ENCODE measurements at places on chromosomes 13 and 19. TPM values are rescaled to one million over a fixed set of nuclear protein-coding genes. Genes with fewer than 3 reads are reported as not detected.

- DNase-seq, result no peak
Observed at GRCh38 chr19:31092274-31092673, 257.0 kb downstream of the TSHZ3 start.

GRCh38 chr19:2634228-2634951, 68.1 kb downstream of the GNG7 start:
- DNase-seq, result no peak

CEACAM4 gene
- total RNA-seq, result not detected

GRCh38 chr13:77789376-77789775, 91.9 kb downstream of the SLAIN1 start:
- no peak for DNase-seq

DNA sequence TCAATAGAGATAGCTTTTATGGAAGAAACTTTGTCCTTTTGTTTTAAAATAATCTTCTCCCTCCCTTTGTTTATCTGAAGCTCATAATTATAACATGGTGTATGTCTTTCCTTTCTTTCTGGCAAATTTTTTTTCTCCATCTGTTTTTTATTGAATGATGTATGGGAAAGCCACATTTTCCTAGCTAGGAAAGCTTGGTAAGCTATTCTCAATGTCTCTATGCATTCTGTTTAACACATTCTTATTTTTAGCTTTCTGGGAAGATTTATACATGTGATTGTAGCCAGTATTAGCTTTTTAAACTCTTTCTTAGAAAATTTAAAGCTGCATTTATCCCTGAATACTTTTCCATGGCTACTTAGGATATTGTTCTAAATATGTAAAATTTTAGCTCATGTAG, 124.9 kb upstream of the CSNK1A1L start:
- DNase-seq, result no peak

DNA sequence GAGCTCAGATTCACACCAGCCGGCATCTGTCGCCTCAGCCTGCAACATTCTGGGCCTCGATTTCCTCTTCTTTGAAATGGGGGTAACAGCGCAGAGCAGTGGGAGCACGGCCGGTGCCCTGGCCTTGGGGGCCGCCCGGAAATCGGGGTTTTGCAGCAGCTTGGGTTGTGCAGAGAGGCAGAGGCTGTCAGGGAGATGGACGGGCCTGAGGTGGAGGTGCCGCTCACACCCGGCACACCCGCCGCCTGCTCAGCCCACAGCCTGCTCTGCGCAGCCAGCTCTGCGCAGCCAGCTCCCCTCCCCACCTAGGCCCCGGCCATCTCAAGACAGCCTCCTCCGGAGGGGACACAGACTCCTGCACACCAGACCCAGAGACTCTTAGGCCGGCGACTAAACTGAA, 10.6 kb downstream of the KLF2 start:
- DNase-seq, result no peak

OVOL3 gene
- not detected for total RNA-seq

DNA sequence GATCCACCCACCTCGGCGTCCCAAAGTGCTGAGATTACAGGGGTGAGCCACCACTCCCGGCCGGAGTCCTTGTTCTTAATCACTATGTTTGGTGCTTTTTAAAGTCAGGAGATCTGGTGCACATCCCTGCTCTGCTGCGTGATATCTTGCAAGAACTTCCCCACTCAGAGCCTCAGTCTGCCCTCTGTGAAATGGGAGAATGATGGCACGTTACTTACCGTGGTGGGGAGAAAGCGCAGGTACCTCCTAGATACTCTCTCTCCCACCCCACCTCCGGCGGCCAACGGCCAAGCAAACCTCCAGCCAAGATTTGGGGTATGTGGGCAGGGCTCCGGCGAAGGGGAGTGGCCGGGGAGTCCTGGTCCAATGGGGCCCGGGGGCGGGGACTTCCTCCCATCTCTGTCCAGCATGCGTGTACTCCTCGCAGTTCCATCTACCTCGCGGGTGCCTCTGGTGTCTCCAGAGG, at the start of gene RYR1:
RYR1 (plus strand) TSS at position 424 of the 466 bp plus-strand sequence. CDS start 139 bp downstream, outside the sequence.
- no peak for DNase-seq

GRCh38 chr19:44883922-44884321, 7.1 kb upstream of the TOMM40 start:
- DNase-seq, result peak; percentile 76

GRCh38 chr13:87042946-87043345, 628.2 kb upstream of the SLITRK5 start:
- DNase-seq, result no peak

C1QTNF9 gene
- total RNA-seq, result not detected

GRCh38 chr13:39675904-39676303, 20.4 kb downstream of the COG6 start:
- DNase-seq, result no peak

PRTN3 gene
- total RNA-seq, result not detected

DNA sequence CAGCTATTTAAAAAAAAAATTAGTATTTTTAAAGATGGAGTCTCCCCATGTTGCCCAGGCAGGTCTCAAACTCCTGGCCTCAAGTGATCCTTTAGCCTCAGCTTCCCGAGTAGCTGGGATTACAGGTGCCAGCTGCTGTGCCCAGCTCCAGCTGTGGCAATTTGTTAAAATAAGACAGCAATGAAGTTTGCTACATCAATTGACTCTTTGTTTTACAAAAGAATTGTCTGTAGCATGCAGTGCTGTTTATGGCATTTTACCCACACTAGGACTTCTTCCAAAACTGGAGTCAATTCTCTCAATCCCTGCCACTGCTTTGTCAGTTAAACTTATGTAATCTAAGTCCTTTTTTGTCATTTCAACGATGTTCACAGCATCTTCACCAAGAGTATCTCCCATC, 49.3 kb downstream of the NDFIP2 start:
- DNase-seq, result no peak

ZNF69 gene
- 2.6 TPM for total RNA-seq

- no peak for DNase-seq
Observed at GRCh38 chr13:75481176-75482069, 546 bp downstream of the TBC1D4 start.

DNA sequence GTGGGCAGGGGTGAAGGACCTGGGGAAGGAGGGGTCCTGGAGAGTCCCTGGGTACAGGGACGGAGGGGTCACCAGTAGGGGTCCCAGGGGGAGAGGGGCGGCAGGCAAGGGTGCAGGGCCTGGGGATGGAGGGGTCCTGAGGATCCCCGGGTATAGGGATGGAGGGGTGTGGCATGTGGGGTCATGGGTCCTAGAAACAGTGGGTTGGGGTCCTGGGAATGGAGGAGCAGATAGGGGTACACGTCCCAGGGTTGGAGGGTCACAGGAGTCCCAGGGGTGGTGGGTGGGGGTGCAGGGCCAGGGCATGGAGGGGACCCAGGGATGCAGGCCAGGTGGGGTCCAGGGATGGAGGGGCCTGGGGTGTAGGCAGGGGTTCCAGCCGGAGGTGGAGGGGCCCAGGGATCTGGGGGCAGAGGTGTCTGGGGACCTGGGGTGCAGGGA, 1.4 kb downstream of the BTBD2 start:
- no peak for DNase-seq

GRCh38 chr19:18654469-18654868, 17.6 kb downstream of the KLHL26 start:
- DNase-seq, result no peak

DNA sequence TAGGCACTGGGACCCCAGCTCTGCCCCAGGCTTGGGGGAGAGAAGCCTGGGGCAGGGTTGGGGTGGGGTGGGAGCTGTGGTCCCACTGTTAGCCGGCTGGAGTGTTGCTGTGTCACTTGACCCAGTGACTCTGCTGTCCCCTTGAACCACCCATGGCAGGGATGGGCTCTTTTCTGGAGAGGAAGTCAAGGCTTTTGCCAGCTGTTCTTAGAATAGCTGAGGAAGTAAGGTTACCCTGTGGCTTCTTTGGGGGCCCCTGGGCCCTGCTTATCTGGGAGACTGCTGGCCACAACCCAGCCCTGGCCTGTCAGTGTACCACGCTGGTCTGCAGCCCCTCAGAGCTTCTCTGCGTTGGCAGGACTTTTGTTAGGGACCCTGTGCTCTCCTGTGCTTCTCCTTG, 9.1 kb downstream of the PNPLA6 start:
- DNase-seq, result no peak

GRCh38 chr13:92716749-92717148, 509.9 kb upstream of the GPC6 start:
- DNase-seq, result no peak

CASP14 gene
- not detected for total RNA-seq

CGB3 gene
- total RNA-seq, result not detected

DNA sequence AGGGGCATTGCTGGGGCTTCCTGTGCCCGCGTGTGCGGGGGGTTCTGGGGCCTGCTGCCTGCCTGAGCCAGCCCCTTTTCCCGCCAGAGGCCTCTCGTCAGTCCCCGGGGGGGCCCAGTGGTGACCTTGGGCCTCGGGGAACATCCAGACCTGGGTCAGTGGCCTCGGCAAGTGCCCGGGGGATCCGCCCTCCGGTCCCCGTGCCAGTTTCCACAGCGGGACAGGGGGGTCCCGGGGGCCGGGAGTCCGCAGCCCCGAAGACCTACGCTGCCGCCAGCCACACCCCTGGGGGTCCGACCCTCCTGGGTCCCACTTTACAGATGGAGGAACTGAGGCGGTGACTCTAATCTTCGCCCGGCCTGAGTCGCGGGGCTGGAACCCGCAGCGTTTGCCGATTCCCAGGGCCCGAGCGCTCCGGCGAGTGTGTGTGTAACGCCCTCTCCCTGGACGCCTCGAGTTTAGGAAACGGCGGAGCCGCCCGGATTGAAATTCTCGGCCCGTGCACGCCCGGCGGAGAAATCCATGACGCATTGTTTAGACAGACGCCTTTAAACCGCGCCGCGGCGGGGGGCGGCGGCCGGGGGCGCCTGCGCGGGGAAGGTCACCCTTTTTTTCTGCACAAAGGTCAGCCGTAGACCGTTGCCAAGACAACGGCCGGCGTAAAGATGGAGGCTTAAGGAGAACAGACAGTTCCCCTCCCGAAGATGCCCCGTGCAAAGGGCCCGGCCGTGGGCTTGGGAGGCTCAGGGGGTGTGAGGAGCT, 39.3 kb downstream of the EFNA2 start:
- DNase-seq, result peak; percentile 30

ZNF708 gene
- total RNA-seq, result 2.7 TPM

DNA sequence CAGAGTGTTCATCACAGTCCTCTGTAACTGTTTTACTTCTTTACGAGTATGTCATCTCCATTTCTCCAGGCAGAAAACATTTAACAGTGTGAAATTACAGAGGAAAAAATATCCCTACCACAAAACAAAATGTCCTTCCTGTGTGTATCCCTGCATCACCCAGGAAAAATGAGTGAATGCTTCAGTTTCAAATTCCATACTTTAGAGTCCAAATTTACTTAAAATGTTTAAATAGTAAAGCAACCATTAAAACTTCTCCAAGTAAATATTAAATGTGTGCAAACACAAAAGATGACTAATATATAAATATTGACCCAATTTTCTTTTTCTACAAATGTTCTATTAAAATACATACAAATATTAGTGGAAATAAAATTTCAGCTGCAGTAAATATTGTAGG, 1016.6 kb upstream of the PCDH20 start:
- DNase-seq, result no peak

- DNase-seq, result peak; percentile 71
Observed at GRCh38 chr19:42255766-42256745, 1.1 kb upstream of the ERF start.

DNA sequence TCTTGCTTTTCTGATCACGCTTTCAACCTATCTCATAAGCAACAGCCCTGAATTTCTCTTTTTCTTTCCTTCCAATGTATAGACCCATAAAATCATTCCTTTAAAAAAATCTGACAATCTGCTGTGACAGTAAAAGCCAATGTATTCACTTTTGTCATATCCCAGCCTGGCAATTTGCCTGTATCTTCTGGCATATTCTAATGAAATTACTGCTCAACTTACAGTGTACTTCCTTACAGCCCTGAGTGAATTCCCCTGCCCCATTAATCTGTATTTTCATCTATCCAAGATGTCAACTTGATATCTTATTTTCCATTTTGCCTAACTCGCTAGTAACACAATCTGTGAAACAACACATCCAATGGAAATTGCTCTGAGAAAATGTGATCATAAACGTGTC, 18.0 kb upstream of the SERP2 start:
- no peak for DNase-seq

All from SJSA1 (cell line).